ENCODE measurements at places on chromosomes 4 and X. TPM values are rescaled to one million over a fixed set of nuclear protein-coding genes. Genes with fewer than 3 reads are reported as not detected.
A peak's percentile ranks its signal among the peaks of the same experiment; 100 is the strongest.

AMBN gene
- total RNA-seq, result not detected

NSG1 gene
- total RNA-seq, result 208 TPM

DNA sequence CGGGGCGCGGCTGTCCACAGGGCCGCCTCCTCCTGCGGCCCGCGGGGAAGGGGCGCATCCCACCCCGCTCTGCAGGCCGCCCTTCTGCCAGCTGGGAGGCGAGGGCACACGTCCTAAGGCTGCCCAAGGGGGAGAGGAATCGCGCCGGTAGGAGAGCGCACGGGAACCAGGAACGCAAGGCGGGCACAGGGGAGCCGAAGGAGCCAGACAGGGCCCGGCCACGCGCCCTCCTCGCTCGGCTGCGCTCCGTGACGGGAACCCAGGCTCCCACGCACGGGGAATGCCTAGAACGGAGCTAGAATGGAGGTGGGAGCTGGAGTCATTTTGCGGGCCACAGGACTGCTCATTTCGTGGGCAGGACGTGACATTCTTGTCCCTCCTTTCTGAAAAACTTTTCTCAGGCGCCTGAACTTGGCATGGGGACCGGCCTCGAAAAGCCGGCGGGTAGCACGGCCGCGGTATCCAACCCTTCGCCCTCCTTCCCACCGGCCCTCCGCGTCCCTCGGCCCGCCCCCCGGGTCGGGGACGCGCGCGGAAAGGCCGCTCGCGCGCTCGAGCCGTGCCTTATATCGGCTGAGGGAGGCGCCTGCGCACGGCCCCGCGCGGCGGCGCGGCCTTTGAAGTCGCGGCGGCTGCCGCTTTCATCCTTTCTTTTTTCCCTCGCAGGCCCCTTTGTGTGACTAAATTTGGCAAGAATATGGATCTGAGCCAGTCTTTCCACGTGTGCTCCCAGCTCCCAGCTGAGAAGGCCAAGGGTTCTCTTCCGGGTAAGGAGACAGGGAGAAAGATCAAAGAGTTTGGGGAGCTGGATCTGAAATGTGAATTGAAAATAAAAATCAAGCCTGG lies 4.2 kb upstream of the LEF1 start:
- DNase-seq, result peak; percentile 42

- DNase-seq, result no peak
Measured at GRCh38 chr4:78032446-78032845, 24.7 kb upstream of the FRAS1 start.

DNA sequence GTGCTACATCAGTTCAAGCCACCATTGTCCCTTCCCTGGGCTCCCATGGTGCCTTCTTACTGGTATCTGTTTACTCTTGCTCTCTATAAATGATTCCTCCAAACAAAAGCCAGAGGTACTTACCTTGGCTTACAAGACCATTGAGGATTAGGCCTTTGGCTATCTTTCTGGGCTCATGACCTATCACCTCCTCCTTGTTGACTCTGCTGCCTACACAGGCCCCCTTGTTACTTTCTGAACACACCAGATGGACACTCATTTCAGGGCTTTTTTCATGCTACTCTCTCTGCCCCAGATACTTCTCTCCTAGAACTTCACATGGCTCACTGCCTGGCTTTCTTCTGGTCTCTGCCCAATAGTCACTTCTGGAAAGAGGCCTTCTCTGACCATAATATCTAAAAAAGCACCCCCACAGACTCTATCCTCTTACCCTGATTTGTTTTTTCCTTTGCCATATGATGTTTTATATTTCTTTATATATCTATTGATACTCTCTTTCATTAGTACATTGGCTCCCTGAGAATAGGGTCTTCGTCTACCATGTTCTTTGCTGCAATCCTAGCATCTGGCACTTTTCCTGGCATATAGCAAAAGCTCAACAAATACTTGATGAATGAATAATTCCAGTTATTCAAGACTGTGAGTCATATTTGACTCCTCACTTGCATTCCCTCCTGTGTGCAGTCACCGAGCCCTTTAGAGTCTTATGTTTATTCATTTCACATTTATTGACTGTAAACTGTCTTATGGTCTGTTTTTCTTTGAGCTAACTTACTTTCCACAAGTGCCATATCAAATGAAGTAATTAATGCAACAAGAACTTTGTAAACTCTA lies 27.1 kb upstream of the TAPT1 start:
- no peak for DNase-seq

DNA sequence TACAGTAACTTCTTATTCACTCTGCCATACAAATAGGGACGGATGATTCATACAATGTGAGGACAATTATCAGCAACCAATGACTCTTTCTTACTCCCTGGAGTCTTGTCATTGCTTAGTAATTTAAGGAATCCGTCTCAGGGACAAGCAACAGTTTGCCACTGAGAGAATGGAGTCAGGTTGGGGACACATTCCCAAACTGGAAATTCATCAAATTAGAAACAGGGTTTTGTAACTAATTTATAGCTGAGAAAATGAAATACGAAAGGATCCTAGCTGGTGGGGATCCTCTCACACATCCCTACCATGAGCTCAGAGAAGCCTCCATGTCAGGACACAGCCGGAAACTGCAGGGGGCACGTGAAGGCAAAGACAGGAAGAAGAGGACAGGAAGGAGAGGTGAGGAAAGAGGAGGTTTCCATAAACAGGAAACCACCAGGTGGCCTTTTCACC lies 50.4 kb upstream of the KDR start:
- no peak for DNase-seq
